ENCODE measurements at places on chromosomes 2 and 18.
A peak's percentile ranks its signal among the peaks of the same experiment; 100 is the strongest.

DNA sequence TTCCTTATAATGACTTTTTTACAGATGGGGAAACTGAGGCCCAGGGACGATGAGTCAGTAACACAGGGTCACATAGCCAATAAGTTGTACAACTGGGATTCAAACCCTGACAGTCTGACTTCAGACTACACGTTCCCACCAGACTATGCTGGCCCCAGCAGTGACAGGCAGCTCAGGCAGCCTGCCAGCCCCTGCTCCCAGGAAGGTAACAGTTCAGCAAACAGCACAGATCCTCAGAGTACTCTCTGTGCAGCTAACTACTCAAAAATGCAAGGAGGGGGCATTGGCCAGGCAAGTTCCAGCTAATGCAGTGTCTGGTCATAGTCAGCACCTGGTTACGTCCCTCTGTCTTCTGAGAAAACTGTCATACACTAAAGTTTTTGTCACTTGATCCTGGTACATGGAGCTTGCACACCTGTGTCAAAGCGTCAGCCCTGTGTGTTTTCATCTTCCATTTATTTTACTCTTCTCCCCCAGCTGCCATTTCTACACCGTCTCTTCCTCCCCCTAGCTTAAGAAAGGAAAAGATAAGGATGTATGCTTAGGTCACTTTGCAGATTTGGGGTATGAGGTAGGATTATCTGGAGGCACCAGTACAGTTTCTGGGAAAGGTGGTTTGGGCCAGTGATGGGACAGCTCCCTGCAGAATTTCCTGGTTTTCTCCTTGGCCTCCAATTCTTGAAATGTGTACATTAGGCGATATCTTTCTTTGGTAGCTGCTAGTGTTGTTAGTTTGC lies 4.5 kb downstream of the SMARCAL1 start:
- no peak overlapping the region for H3K4me3 ChIP-seq
- no peak overlapping the region for H3K27ac ChIP-seq
- no peaks in the 10 kb centered on the region for H3K27me3 ChIP-seq
- peaks cover 55% of the 10 kb centered on the region for H3K36me3 ChIP-seq
- H3K4me1 ChIP-seq: peaks cover 34% of the 10 kb centered on the region
- DNase-seq: peak; percentile 40

DNA sequence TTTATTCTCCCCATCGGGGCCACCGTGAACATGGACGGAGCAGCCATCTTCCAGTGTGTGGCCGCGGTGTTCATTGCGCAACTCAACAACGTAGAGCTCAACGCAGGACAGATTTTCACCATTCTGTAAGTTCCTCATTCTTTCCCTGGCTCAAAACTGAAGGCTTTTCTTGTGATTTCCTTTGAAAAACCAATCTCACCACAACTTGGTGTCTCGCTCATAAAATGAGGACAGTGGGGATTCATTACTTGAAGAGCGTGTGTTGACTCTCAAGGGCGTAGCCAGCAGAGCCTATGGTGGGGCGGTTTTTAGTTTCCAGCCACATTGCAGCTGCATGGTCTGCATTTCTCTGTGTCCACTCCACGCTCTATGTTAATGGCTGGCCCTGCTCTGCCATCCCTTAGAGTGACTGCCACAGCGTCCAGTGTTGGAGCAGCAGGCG lies 29.0 kb downstream of the SLC1A4 start:
- H3K27me3 ChIP-seq: no peaks in the 10 kb centered on the region
- H3K36me3 ChIP-seq: peaks cover 55% of the 10 kb centered on the region
- DNase-seq: peak; percentile 42
- peaks cover 9% of the 10 kb centered on the region for H3K4me1 ChIP-seq

DNA sequence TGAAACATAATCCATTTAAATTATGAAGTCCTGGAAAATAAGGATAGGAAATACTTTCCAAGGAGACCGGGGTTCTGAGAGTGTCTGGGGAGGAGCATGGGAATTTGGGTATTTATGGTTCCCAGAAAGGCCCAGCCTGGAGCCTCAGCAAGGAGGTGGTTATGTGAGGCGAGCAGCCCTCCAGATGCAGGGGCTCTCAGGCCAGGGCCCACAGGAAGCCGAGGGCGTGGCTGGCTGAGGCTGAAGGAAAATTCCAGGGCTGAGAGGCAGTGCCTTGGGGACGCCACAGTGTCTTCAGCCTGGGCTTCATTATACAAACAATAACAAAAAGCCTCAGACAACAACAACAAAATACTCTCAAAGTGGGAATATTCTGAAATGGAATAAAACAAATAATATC lies 86.9 kb upstream of the SERPINE2 start:
- H3K27ac ChIP-seq: peak overlapping the region; percentile 49
- peak; percentile 70 for DNase-seq
- H3K4me1 ChIP-seq: peaks cover 10% of the 10 kb centered on the region
- H3K4me3 ChIP-seq: no peak overlapping the region

DNA sequence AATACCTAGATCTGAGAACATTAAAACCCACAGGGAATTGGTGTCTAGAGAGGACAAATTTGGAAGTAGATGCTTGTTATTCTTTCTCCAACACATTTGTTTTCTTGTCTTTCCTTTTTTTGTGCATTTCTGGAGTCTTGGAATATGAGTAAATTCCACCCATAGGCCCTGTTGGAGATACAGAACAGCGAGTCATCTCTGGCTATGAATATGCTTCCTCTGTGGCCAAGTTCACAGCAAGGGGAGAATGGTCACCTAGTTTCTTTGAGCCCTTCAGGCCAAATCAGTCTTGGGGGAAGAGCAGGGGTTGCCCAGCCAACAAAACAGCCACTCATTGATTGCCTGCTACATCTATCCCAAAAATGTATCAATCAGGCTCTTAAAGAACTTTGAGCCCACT lies 31.3 kb downstream of the SP140L start:
- H3K4me1 ChIP-seq: no peaks in the 10 kb centered on the region
- H3K36me3 ChIP-seq: peaks cover 51% of the 10 kb centered on the region
- no peak overlapping the region for H3K27ac ChIP-seq
- no peak overlapping the region for H3K4me3 ChIP-seq

DNA sequence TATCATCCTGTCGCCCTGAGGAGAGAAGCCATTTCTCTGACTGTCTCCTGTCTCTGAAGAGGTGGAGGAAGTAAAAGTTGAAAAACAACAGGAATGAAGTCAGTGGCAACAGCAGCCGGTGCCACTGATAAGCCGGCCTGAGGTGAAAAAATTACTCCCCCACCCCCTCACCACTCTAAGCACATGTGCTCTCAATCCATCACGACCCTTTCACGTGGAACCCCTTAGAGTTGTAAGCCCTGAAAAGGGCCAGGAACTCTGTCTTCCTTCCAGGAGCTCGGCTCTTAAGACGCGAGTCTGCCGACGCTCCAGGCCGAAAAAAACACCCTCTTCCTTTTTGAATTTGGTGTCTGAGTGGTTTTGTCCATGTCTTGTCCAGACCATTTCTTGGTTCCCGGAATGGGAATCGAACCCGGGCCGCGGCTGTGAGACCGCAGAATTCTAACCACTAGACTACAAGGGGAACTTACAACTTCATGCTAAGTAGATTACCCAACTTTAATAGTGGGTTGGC lies 40.7 kb upstream of the TRIM43 start:
- no peaks in the 10 kb centered on the region for H3K36me3 ChIP-seq
- H3K4me1 ChIP-seq: peaks cover 6% of the 10 kb centered on the region
- DNase-seq: no peak
- peaks cover 9% of the 10 kb centered on the region for H3K27me3 ChIP-seq

- H3K36me3 ChIP-seq: no peaks in the 10 kb centered on the region
- no peak overlapping the region for H3K4me3 ChIP-seq
- H3K27me3 ChIP-seq: no peaks in the 10 kb centered on the region
- peak; percentile 30 for DNase-seq
- H3K27ac ChIP-seq: peak overlapping the region; percentile 37
Observed at GRCh38 chr18:50695431-50696176, 124.2 kb downstream of the MRO start.

- H3K4me1 ChIP-seq: peaks cover 12% of the 10 kb centered on the region
- DNase-seq: no peak
- H3K4me3 ChIP-seq: no peak overlapping the region
- no peaks in the 10 kb centered on the region for H3K36me3 ChIP-seq
- peaks cover 86% of the 10 kb centered on the region for H3K27me3 ChIP-seq
Observed at GRCh38 chr2:216366777-216367471, 5.4 kb downstream of the MARCHF4 start.

GRCh38 chr2:181680055-181680936 lies at the start of gene NEUROD1:
TSS of gene NEUROD1 (minus strand) at chr2:181680517. CDS start at chr2:181678860, 1,657 bp downstream.
- no peak within 1 kb of the TSS for H3K27ac ChIP-seq
- H3K36me3 ChIP-seq: no peaks in the 10 kb centered on the region
- H3K27me3 ChIP-seq: peaks cover 100% of the 10 kb centered on the region
- peaks cover 23% of the 10 kb centered on the region for H3K4me1 ChIP-seq
- peak within 1 kb of the TSS; percentile 22 for H3K4me3 ChIP-seq

DNA sequence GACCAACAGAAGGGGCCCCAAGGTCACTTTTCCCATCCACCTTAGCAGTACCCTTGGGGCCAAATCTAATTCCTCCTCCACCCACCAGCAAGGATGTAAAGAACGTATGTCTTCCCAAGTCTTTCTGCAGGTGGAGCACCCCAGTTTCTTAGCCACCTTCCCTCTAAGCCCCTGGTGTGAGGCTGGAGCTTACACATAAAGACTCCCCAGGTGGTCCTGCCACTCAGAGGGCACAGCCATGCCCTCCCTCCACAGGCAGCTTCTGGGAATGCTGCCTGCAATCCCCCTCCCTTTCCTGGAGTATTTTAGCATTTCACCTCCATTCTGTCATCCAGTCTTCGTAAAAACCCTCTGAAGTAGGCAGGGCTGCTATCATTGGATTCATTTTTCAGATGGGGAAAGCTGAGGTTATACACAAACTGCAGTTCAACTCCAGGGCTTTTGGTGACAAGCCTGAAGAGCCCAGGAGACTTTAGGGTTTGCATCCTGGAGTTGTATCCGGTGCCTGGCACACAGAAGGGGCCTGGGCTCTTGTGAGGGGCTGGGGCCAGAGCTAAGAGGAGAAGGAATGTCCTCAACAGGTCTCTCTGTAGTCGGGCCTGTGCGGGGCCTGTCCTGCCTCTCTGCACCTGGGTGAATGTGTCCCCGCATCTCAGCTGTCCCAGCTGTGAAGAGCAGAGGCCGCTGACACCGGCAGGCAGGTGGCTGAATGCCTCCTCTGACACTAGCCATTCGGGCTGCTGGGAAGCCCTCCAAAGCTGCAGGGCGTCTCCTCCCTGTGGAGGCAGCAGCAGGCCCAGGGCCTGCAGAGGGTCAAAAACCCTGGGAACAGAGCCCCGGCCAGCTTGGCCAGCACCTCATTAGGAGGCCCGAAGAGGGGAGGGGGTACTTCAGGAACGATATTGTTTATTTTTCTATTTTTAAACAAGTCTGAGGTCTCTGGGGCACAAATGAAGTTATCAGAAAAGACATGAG lies 27.6 kb downstream of the CIB4 start:
- peak; percentile 36 for DNase-seq
- peaks cover 29% of the 10 kb centered on the region for H3K4me1 ChIP-seq
- no peak overlapping the region for H3K27ac ChIP-seq
- H3K36me3 ChIP-seq: no peaks in the 10 kb centered on the region
- H3K27me3 ChIP-seq: peaks cover 57% of the 10 kb centered on the region

DNA sequence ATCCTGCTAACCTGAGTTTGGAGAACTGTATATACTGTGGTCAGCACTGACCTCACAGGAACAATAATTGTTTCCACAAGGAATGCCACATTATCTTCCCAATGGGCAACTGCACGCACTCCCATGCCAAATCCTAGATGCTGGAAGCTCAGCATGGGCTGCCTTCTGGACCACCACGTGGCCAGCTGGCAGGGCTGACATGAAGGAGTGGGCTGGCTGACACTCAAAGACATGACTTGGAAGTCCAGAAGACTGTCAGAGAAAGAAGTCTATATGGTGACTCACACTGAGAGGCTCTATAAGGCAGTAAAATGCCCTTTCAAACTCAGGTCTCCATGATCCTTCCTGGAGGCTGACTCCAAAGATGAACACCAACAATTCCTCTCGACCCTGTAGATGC lies 98.4 kb upstream of the RNF152 start:
- peaks cover 20% of the 10 kb centered on the region for H3K4me1 ChIP-seq
- DNase-seq: no peak
- H3K27me3 ChIP-seq: no peaks in the 10 kb centered on the region
- no peak overlapping the region for H3K27ac ChIP-seq
- H3K36me3 ChIP-seq: no peaks in the 10 kb centered on the region
- H3K4me3 ChIP-seq: no peak overlapping the region

- peaks cover 7% of the 10 kb centered on the region for H3K4me1 ChIP-seq
- H3K27ac ChIP-seq: no peak overlapping the region
Observed at GRCh38 chr2:217614096-217614495, 388.7 kb downstream of the TNS1 start.

GRCh38 chr18:41537666-41538065 lies 417.4 kb upstream of the PIK3C3 start:
- no peak overlapping the region for H3K27ac ChIP-seq
- H3K36me3 ChIP-seq: no peaks in the 10 kb centered on the region

DNA sequence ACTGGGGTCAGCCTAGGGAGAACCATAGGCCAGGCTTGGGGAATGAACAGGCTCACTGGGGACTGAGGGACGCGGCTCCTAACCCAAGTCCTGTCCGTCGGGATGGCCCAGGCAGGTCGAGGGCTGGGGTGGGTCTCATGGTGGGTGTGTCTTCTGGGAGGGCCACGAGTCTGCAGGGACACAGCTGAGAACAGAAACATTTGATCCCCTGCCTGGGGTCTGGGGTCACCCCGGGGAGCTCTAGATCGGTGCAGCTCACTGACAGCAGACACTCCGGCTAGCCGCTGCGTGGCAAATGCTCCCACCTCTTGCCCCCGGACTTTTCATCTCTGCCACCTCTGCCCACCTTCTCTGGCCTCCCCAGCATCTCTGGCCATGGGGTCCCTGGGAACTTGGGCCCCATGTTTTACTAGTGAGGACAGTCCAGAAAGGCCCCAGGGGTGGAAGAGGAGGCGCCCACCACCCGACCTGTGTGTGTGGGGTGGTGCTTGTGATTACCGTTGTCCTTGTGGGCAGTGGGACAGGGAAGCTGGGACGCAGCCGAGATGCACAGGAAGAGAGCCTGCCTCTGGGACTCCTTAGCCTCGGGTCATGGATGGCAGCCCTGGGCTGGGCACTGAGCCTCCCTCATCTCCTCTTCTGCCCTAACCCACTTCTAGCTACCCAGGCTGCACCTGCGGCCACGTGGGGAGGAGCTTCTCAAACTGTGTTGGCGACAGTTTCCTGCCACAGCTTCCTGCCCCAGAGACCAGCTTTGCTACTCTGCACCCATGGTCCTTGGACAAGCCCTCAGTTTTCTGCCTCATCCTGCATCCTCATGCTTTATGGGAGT lies 4.9 kb downstream of the ZAP70 start:
- peaks cover 3% of the 10 kb centered on the region for H3K4me1 ChIP-seq
- DNase-seq: peak; percentile 12
- no peaks in the 10 kb centered on the region for H3K36me3 ChIP-seq
- no peak overlapping the region for H3K4me3 ChIP-seq
- no peak overlapping the region for H3K27ac ChIP-seq
